Activated CD4-positive, CD25-positive, alpha-beta regulatory T cell treated with anti-CD3 and anti-CD28 coated beads, Interleukin-2, amount 50 U/mL, for 72 hours (primary cell): ENCODE measurements at places on chromosomes 11 and 22.

DNA sequence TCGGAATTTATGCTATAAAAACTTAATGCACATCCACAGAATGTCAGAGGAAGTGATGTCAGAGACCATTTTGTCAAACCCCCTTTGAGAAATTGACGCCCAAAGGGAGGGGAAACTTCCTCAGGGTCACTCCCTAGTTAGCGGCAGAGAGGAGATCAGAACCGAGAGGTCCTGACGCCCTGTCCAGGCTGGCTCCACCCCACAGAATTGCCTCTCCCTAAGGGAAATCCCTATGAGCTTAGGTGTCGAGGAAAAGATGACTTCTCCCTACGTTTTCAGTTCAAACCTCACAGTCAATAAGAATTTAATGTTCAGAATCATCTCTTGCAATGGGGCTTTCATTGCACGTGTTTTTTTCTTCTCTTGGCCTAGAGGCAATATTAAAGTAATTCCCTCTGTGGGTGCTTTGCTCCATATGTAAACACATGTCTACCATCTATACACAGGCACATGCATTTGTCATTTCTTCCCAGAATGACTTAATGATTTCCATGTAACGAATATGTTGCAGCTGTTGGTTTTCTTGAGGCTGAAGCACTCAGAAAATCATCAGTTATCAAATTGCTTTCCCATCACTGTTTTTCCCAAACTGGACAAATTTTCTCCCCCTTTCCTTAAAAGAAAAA is 148.7 kb upstream of the TIMP3 start:
- DNase-seq: no peak

GRCh38 chr11:12161137-12161536 is 50.7 kb downstream of the MICAL2 start:
- no peak for DNase-seq

- DNase-seq: no peak
These were observed 5.1 kb upstream of the BAIAP2L2 start for GRCh38 chr22:38115423-38116205.

DNA sequence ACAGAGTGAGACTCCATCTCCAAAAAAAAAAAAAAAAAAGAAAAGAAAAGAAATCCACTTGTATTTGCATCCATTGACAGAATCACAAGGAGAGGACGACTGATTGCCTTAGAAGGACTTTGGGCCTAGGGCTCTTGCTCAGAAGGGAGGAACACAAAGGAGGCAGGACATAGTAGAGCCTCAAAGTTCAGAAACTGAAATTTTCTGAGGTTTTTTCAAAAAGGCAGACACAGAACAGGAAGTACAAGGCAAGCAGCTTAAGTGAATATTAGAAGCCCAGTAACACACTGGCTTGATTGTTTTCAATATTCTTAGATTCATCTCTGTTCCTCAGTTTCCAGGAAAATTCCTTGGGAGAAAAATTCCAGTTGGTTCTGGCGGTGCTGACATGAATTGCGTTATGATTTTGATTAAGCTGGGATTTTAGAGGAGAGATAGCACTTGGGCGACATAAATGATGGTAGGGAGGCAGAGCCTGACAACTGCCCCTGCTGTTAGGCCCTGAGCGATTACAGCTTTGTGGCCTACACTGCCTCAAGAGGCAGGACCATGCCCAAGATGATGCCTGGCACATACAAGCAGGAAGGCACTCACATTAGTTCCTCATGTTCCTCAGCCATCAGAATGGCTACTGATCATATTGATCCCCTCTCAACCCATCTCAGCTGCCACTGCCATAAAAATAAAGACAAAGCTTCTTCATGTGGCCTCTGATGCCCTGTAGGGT is 15.3 kb downstream of the CLPB start:
- DNase-seq: no peak

GRCh38 chr11:98734686-98735085 is 286.1 kb upstream of the CNTN5 start:
- DNase-seq: no peak

DNA sequence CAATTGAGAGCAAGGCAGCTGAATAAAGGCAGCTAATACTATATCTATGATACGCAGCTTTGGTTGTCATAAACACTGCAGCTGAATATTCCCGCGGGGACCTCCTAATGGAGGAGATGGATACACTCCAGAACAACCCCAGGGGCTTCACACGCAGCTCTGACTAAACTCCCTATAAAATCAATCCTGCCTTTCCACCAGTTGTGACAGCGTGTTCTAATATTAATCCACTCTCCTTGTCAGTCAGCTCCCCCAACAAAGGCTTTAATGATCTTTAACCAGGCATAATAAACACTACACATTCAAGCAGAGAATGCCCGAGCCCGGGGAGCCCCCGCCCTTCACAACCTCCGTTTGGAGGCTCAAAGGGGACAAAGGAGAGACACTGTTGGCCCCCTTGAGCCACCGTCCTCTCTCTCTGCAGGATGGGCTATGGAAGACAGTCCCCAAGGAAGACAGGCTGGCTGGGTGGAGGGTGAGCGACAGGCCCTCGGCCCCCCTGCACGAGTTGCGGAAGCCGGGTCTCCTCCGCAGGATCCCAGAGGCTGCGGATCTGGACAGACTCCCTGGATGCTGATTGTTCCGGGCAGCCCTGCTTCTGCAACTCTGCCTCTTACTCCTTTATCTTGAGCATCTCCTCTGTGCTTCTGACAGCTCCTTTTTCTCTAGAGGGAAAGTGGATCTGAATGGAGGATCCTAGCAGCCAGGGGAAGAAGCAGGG is 565.2 kb downstream of the BUD13 start:
- no peak for DNase-seq

- no peak for DNase-seq
These were observed 42.6 kb downstream of the ST14 start for GRCh38 chr11:130202009-130202817.

- no peak for DNase-seq
These were observed 2.7 kb downstream of the HBG1 start for GRCh38 chr11:5246772-5247471.
